ENCODE measurements at places on chromosomes 11 and 22.

GRCh38 chr22:37472418-37473006, 13.7 kb downstream of the MFNG start:
- DNase-seq: peak; percentile 49

DNA sequence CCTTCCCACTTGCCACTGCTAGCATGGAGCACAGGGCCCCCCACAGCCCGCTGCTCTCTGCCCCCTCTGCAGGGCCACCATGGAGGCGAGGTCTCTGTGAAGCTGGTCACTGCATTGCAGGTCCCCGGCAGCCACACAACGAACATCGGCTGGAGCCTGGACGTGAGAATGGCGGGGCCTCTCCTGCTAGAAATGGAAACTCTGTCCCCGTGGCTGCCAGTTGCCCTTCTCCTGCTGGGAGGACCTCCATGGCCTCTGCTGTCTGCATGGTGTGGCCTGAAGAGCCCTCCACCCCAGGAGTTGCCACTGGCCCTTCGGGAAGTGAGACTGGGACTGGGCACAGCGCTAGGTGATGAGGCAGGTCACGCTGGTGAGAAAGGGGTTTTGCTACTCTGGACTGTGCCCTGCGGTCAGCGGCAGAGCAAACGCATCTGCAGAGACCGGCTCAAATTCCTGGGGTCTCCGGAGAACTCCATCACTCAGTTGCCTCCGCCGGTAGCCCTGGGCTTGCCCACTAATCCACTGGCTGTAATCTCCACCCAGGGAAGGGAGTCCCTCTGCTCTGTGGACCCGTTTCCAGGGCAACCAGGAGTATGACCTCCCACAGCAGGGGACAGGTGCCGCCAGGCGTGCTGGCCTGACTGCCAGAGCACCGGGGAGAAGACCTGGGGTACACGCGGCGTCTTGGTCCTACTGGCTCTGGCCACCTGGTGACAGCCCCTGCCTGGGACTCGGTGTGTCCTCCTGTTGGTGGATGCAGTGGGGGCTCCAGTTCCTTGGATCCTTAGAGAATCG, 806.3 kb downstream of the BRD1 start:
- DNase-seq: no peak

- DNase-seq: no peak
These were observed 7.7 kb upstream of the NCR3LG1 start for GRCh38 chr11:17343907-17344306.

DNA sequence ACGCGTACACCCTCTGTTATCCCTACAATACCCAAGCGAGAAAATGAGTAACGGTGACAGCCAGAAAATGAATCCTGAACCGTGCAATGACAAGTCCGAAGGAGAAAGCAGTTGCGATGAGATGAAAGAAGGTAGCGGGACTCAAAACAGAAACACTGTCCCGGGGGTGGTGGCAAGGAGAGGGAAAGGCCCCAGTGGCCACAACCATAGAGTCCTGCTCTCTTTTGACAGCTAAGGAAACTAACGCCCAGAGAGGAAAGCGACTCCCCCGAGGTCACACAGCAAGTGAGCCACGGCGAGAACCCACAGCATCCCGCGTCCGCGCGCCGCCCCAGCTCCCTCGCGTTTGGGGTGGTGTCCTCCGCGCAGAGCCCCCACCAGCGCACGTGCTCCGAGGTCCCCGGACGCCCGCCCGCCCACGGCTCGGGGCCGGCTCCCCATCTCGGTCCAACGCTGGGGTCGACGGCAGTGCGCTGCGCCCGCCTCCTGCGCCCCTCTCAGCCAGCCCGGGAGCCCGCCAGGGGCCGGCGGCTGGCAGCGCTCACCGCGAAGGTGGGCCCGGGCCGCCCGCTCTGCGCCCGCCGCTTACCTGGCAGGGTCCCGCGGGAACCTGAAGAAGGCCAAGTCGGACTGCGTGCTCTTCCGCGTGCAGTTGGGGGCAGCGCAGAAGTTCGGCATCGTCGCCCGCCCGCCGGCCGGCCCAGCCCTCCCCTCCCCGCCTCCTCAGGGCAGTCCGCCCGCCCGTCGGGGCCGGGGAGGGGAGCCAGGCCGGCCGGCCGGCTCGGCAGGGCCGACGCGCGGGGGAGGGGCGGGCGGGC, 564 bp downstream of the THAP12 start:
- peak; percentile 44 for DNase-seq

DNA sequence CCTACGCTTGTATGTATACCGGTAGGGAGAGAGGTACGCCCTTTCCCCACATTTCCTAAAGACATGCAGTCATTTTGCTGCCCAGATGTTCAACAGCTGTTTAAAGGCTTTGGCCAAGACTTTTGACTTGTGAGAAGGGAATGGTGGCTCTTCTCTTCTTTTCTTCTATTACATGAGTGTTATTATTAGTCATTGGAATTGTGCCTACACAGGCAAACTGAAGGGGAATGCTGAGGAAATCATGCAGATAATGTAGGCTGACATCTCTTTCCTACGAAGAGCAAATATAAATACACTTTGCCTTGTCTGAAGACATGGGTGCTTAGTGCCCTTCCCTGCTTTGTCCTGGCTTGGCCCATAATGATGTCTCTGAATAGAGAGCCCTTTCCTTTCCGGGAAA, 194.3 kb upstream of the NARS2 start:
- DNase-seq: no peak

GRCh38 chr11:46604796-46605195, 11.0 kb upstream of the AMBRA1 start:
- no peak for DNase-seq

DNA sequence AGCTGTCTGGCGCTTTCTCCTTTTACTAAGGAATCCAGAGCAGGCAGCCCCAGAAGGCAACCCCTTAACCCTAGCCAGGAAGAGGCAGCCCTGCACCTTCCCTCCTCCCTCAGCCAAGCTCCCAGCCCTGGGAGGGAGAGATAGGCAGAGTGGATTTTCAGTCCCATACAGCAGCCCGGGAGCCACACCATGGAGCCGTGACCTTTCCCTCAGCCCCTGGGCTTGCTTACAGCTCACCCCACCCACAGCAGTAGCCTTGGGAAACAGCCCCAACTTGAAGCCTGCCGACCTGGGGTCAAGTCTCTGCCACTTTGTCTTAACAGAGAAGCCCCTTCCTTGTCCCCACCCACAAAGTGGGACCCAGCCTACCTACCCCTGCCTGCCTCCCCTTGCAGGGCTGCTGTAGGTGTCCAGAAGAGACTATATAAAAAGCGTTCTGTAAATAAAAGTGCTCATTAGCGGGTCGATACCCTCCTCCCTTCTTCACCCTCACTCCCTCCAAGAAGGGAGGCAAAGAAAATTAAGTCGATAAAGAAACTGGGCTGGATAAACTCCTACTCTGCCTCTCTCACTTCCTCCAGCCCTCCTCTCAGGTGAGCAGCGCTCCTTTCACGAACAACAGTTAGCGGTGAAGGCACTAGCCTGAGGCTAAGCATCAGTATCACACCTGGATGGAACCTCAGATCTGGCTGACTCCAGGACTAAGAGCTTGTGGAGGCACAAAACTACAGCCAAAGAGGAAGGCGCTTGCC, 4.2 kb downstream of the TST start:
- DNase-seq: no peak

DNA sequence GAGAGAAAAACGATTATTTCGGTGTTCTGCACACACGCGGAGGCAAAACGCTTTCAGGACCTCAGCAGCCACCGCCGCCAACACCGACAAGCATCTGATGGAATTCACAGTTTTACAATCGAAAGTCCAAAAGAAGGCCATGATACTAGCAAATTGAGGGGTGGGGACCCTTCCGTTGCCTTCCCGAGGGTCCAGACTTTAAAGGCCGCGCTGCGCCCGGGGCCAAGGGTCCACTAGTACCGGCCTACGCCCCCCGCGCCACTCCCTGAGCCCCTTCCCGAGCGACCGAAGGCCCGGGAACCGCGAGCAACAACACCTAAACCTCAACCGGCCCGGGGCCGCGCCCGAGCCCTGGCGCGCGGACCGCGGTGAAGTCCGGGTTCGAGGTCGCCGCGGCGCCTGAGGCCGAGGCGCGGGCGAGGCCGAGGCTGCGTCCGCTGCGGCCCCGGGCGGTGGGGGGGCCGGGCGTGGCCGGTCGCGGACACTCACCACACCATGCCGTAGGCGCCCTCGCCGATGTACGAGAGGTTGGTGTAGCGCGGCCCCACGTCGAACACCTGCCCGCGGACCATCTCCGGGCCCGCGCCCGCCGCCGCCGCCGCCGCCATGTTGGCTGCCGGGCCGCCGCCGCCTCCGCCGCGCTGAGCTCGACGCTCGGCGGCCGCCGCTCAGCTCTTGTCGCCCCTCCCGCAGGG, 465 bp downstream of the MAPK1 start:
- DNase-seq: peak; percentile 31

GRCh38 chr11:59849129-59849528, 3.8 kb upstream of the CBLIF start:
- no peak for DNase-seq

DNA sequence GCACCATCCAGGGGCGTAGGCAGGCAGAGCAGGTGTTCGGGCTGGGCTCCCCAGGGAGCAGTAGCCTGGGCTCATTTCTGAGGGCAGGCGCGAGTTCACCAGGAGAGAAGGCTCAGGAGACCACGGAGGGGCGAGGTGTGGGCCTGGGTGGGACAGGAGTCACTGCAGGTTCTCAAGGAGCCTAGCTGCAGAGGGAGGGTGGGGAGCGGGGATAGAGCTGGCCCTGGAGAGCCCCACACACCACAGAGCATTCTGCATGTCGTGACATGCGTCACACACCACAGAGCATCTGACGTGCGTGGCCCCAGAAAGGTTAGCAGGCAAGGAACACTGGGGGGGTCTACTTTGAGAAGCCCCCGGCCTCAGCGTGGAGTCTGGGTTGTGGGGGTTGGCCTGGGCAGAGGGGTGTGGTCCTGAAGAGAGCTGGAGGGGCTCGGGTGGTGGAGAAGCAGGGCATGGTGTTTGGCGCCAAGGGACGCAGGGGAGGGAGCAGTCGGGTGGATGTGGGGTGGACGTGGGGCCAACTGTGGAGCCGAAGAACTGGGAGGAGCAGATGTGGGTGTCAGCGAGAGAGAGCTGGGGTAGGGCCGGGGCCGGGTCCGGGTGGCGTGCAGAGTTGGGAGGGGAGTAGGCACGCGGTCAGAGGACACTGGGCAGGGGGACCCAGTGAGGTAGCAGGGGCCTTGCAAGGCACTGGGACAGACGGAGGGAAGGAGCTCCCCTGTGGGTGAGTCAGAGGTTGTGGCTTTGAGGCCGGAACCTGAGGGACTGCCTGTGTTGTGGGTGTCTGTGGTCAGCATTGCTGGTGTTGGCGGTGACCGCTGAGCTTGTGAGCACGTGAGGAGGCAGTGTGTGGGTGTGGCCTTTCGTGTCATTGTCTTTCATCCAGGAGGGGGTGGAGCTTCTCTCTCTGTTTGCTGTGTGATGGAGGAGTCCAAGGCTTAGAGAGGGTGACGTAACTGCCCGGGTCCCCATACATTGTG, 25.5 kb downstream of the CTTN start:
- DNase-seq: no peak

GRCh38 chr22:31229402-31230079, 17.4 kb downstream of the LIMK2 start:
- peak; percentile 74 for DNase-seq

DNA sequence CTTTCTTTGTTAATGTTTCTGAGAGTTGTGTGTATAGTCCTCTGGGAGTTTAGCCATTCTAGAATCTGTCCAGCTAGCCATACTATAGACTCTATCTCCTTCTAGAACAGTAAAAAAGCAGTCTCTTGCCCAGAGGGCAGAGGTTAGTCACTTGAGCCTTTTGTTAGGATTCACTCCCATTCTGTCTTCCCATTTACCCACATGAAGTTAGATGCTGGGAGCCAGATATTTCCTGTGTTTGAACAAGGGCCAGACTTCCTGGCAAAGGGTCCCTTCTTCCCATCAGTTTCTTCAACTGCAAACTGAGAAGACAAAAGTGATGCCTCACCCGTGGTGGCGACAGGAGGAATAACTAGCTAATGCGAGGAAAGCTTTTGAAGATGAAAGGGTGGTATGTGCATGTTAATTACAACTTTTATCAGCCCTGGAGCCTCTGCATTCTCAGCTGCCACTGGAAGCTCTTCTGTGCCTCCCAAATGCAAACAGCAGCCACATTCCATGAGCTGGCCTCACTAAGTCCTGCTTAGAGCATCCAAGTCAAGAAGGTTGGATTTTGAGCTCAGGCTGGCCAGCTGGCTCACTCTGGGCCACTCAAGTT, 12.8 kb downstream of the CD44 start:
- DNase-seq: no peak

GRCh38 chr11:19947537-19948114, 212.6 kb downstream of the DBX1 start:
- no peak for DNase-seq

DNA sequence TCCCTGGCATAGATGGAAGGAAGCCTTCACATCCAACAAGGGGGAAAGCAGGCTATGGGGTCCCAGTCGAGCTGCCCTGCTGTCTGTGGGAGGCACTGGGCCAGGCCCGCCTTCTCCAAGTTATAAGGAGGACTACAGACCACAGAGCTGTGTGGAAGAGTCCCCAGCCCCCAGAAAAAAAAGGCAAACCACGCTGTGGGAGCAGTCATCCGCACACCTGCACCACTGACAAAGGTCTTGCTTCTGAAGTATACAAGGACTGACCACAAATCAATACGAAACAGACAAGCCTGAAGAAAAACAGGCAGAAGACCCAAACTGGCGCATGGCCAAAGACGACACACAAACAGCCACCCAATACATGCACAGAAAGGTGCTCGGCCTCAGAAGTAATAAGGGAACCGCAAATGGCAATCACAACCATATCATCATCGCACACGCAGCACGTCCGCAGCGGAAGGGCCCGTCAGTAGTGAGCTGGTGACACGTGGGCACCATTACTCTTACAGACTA, 384.1 kb downstream of the CTTN start:
- DNase-seq: no peak

DNA sequence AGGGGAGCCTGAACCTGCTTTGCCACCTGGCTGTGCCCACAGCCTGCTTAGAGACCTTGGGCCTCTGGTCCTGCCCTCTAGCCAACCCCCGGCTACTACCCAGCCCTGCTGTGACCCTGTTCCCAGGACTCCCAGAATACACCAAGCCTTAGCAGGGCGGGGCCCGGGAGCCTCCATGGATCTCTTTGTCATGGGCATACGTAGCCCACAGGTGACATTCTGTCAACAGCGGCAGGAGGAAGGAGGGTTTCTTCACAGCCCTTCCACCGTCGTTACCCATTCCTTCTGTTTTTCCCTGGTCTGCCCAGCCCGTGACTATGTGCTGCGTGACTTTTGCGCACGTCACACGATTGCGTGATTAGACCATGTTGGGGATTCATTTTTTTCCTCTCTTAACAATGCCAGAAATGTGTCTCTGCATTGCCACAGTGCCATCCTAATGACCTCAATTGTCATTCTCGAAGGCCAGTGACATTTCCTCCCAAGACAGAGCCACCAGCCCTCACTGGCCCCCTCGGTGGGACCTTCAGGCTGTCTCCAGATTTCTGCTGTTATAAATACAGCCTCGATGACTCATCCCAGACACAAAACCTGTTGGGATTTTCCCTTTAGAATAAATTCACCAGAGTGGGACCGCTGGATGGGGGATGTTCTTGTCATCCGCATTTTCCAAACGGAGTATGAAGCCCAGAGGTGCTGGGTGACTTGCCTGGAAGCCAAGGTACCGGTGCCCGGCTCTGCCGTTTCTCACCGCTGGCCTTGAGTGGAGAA, 9.0 kb downstream of the SYT12 start:
- DNase-seq: no peak

DNA sequence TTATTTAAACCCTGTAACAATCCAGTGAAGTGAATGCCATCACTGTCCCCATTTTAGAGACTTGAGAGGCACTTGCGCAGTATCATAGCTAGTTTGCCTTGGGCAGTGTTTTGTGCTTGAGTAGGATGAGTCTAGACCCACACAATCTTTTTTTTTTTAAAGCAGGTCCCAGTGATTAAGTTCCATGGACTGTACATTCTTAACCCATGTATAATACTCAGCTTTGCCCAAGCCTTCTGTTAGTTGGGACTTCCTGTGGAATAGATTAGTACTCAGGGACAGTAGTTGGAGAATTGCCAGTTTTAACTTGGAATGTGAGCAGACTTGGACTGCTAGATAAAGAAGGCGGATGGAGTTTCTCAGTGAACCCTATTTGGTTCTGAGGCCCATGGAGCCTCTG, 108.6 kb upstream of the RASSF10 start:
- DNase-seq: no peak
